Central memory CD8-positive, alpha-beta T cell (primary cell): ENCODE measurements at places on chromosomes 7 and 10.

DNA sequence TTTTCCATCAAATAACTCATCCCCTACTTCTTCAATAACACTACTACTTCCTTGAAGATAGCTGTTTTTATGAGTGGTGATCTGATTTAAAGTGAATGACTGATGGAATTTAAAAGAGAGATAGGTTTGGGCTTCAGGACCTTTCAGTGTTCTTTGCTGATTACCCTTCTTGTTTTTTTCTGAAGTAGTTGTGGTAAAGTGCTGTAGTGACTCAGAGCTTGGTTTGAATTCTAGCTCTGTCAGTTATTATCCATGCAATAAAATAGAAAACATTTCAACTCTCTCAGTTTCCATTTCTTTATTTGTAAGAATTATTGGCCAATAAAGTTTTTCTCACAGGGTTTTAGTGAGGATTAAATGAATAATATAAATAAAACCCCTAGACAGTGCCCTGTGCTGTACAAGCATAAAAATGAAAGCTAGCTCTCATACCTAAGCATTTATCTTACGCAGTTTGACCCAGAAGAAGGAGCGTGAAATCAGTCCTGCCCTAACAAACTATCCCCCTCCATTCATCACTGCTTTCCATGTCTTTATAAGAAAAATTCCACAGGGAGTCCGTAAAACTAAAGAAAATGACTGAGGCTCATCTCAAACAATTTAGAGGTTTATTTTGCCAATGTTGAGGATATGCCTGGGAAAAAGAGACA is 25.1 kb upstream of the AKAP9 start:
- DNase-seq = no peak

DNA sequence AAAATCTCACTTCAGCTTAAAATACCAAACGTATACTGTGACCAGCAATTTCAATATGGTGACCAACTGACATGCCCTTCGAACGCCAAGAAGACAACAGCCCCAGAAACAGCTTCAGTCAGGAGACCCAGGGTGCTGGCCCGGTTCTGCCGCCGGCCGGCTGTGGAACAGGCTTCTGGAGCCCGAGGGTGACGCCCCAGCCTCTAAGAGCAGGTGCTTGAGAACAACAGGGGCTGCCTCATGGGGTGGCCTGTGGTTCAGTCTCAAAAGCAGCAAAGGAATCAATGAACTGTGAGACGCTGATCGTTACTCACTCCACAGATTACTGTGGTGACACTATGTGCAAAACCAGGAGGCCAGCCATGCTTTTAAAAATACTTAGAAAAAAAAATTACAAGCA is 17.3 kb downstream of the GPER1 start:
- DNase-seq = no peak

GRCh38 chr7:24129597-24129996 is 154.4 kb upstream of the NPY start:
- no peak for DNase-seq

GRCh38 chr10:27041196-27041595 is 59.1 kb downstream of the ANKRD26 start:
- DNase-seq = no peak

DNA sequence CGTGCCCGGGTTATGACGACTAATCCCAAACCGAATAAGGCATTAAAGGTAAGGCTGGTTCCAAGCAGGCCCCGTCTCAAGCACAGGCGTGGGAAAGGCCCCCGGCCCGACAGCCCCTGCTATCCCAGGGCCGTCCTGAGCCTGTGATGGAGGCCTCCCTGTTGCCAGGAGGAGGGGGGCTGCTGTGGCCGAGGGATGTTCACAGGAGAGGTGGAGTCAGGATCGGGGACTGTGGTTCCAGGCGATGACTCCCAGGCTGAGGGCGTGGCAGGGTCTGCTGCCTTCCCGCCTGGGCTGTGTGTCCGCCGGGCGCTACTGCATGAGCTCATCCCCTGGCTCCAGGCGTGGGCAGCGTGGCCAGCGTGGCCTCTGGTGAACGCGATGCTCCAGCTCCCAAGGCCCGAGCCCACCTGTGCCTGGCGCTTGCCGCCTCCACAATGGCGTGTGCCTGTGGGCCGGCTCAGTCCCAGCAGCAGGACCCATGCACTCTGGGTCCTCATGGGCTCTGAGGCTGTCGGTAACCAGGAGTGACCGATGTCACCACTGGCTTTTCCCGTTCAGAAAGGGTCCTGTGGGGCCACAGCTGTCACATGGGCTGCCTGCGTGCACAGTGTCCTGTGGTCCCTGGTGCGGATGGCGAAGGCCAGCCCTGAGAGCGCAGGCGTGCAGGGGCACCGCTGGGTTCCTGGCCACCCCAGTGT is 8.8 kb downstream of the MAFK start:
- DNase-seq = no peak

DNA sequence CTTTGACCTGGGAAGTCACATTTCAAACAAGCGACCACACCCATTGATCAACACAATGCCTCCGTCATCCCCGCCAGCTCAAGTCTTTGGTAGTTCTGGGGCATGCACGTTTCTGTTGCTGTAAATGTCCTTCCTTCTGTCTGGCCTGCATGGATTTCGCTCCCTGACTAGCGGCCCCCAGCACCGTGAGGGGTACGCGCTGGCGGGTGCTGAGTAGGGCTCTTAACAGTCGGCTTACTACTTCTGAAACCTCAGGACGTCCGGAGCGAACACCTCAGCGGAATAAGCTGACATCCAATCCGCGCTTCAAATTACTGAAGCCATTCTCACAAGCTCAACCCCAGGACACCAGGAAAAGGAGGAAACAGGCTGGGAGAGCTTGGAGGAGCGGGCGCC is 505 bp downstream of the NUDCD3 start:
- no peak for DNase-seq

GRCh38 chr10:68574051-68574450 is 13.9 kb downstream of the TET1 start:
- DNase-seq = no peak

DNA sequence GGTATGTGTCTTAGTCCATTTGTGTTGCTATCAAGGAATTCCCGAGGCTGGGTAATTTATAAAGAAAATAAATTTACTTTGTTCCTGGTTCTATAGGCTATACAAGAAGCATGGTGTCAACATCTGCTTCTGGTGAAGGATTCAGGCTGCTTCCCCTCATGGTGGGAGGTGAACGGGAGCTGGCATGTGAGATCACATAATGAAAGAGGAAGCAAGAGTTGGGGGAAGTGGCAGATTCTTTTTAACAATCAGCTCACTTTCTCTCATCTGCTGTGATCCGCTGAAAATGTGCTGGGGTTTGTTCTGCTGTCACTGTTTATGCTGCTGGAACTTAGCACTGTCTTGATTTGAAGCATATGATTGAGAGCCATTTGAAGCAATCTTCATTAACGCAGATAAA is 730.0 kb upstream of the SORCS1 start:
- no peak for DNase-seq

- DNase-seq = no peak
Measured at GRCh38 chr7:81514546-81514945, 255.3 kb downstream of the HGF start.

DNA sequence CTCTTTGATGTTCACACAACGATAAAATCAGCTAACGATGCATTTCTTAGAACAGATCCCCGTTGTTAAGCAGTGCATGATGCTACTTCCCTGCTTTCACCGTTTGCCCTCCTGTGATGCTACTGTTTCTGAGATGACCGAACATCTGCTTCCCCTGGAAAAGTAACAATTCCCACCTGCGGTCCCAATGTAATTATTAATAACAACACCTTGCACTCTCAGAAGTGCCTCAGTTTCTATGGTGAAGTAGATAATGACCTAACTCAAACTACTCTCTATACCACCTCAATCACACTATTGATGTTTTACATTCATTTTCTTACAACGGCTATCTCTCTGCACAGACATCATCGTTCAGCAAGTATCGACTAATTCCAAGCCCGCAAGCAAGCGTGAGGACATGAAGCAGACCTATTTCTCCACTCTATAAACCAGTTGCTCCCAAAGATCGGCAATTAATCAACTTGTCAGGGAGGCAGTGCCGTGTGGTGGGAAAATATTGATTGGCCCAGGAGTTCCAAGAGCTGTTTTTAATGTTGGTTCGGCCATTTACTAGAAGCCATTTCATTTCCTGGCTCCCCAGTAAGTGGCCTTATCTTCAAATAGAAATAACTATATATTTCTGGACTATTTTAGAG is 42.7 kb downstream of the FAM107B start:
- no peak for DNase-seq

- DNase-seq = no peak
Measured at GRCh38 chr7:89771003-89771636, 383.1 kb upstream of the STEAP1 start.

- DNase-seq = no peak
Measured at GRCh38 chr10:30827531-30828120, 198.1 kb upstream of the LYZL2 start.

GRCh38 chr7:136807598-136807997 is 60.9 kb upstream of the CHRM2 start:
- no peak for DNase-seq

DNA sequence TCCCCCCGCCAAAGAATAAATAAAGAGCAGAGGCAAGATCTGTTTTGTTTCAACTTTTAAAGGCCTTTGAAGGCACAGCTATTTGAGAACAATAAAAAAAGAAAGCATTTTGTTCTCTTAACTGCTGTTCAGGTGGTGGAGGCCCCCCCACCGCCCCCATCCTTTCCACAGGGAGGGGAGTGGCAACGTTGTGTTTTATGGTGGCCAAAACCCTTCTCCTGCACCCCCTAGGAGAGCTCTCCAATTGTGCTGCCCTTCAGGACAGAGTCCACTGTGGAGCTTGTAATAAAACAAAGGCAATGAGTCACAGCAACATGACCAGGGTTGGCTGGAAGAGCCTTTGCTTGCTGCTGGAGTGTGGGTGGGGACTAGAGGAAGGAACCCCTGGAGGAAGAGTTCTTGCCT is 987.9 kb downstream of the KCNMA1 start:
- no peak for DNase-seq

- no peak for DNase-seq
Measured at GRCh38 chr10:75772153-75772887, 340.9 kb downstream of the LRMDA start.

GRCh38 chr7:47218378-47219176 is 363.3 kb downstream of the TNS3 start:
- no peak for DNase-seq

- no peak for DNase-seq
Measured at GRCh38 chr10:50472914-50473313, 150.8 kb downstream of the SGMS1 start.

GRCh38 chr7:34544621-34545020 is 113.4 kb upstream of the NPSR1 start:
- DNase-seq = no peak

- DNase-seq = no peak
Measured at GRCh38 chr10:23362069-23362830, 17.7 kb upstream of the C10orf67 start.

GRCh38 chr7:92330835-92331438 is 85.2 kb downstream of the ANKIB1 start:
- no peak for DNase-seq

- DNase-seq = no peak
Measured at GRCh38 chr10:71023704-71024283, 135.4 kb upstream of the PCBD1 start.

GRCh38 chr10:75773231-75773780 is 341.9 kb downstream of the LRMDA start:
- no peak for DNase-seq

- DNase-seq = no peak
Measured at GRCh38 chr10:2917926-2918325, 149.4 kb upstream of the PFKP start.

DNA sequence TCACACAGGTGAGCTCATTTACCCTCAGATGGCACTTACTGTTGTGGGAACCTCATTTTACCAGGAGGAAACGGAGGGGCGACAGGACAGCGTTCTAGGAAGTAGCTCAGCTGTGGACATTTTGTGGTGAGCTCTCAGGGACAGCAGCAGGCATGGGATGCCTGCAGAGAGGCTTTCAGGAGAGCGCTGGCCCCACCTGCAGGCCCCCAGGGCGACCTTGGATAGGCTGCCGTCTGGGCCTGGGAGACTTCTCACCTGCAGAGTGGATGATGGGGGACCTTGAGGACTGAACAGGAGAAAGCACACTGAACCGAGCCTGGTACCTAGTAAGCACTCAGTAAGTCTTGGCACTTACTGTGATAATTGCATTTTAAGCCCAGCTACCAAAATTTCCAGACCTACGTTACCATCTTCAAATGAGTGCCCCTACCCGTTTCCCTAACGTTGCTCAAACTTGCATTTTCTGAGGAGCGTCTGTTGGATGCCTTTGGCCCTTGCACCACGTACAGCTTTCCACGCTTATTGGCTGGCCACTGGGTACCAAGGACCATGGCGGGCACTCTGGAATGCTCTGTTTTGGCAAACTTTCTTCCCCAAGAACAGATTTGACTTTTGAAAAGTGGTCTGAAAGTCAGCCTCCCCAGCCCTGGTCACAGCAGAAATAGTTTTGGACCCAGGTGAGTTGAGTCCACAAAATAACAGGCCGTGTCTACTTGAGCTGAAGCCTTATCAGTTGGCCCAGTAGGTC is 223.4 kb downstream of the EBF3 start:
- no peak for DNase-seq
